Thymus (tissue), 14 donors: ENCODE measurements at places on chromosomes 1 and 21.

DNA sequence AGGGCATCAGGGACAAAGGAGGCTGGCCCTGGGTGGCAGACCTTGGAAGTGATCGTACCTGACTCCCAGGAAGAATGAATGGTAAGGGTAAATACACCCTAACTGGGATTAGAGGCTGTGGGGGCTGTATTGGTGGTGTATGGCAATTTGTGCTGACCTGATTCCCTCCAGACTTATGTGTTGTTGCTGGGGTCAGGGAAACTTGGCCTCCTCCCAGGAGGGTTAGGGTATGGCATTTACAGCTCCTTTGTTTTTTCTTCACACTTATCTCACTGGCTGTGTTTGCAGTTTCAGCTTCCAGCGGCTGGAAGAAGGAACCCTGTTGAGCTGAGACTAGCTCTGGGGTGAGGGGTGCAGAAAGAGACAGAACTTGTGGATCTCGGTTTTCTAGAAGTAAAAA lies 8.2 kb downstream of the VANGL1 start:
- H3K4me3 ChIP-seq, result no peak overlapping the region
- no peaks in the 10 kb centered on the region for H3K27me3 ChIP-seq
- H3K4me1 ChIP-seq, result peaks cover 60% of the 10 kb centered on the region
- H3K27ac ChIP-seq, result no peak overlapping the region

- H3K27ac ChIP-seq, result no peak overlapping the region
- no peaks in the 10 kb centered on the region for H3K36me3 ChIP-seq
- peaks cover 3% of the 10 kb centered on the region for H3K4me1 ChIP-seq
- peak overlapping the region; percentile 43 for H3K4me3 ChIP-seq
- H3K27me3 ChIP-seq, result peaks cover 15% of the 10 kb centered on the region
These were observed 897 bp downstream of the CYYR1 start for GRCh38 chr21:26572076-26572701.

GRCh38 chr1:89530444-89531089 lies 5.9 kb downstream of the LRRC8B start:
- DNase-seq, result no peak
- no peaks in the 10 kb centered on the region for H3K27me3 ChIP-seq
- H3K27ac ChIP-seq, result no peak overlapping the region
- H3K4me3 ChIP-seq, result no peak overlapping the region
- no peaks in the 10 kb centered on the region for H3K4me1 ChIP-seq

DNA sequence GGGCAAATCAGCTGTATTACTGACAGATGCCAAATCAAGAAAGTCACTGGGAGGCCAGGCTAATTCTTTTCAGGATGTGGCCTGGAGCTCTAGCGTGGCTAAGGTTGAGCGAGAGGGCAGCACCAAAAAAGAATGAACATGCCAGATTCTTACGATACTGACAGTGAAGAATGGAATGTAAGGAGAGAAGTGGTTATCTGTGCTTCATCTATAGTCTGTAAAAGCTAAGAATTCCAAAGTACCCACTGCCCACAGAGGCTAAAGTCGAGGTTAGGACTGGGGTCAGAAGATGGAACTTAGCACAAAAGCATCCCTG lies 32.7 kb downstream of the TFAP2E start:
- no peaks in the 10 kb centered on the region for H3K4me1 ChIP-seq
- H3K27ac ChIP-seq, result no peak overlapping the region
- H3K4me3 ChIP-seq, result no peak overlapping the region
- H3K27me3 ChIP-seq, result no peaks in the 10 kb centered on the region
- H3K36me3 ChIP-seq, result peaks cover 42% of the 10 kb centered on the region

DNA sequence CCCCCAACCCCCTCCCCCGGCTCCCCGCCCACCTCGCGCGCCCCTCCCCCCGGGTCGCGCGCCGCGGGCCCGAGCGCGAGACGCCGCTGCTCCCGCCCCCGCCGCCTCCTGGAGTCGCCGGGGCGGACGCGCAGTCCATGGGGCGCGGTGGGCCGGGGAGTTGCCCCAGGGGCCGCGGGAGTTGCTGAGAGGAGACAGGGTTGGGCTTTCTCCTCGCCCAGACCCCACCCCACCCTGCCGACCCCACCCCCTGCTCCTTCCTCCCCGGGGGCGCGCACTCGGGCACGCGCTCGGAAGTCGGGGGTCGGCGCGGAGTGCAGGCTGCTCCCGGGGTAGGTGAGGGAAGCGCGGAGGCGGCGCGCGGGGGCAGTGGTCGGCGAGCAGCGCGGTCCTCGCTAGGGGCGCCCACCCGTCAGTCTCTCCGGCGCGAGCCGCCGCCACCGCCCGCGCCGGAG lies at the start of gene LAMC1:
Gene LAMC1 (plus strand): TSS at position 275 of the 455 bp plus-strand sequence. CDS start 297 bp downstream, outside the sequence.
- H3K36me3 ChIP-seq, result no peaks in the 10 kb centered on the region
- peak within 1 kb of the TSS; percentile 39 for H3K4me3 ChIP-seq
- peak within 1 kb of the TSS; percentile 60 for H3K27ac ChIP-seq
- peak; percentile 30 for DNase-seq
- H3K4me1 ChIP-seq, result peaks cover 8% of the 10 kb centered on the region

GRCh38 chr1:22494943-22495579 lies 43.4 kb downstream of the ZBTB40 start:
- H3K27me3 ChIP-seq, result no peaks in the 10 kb centered on the region
- H3K36me3 ChIP-seq, result peaks cover 15% of the 10 kb centered on the region
- no peaks in the 10 kb centered on the region for H3K4me1 ChIP-seq
- no peak for DNase-seq
- H3K4me3 ChIP-seq, result no peak overlapping the region

- no peak for DNase-seq
- no peaks in the 10 kb centered on the region for H3K27me3 ChIP-seq
- no peak overlapping the region for H3K4me3 ChIP-seq
- H3K4me1 ChIP-seq, result no peaks in the 10 kb centered on the region
- no peak overlapping the region for H3K27ac ChIP-seq
- no peaks in the 10 kb centered on the region for H3K36me3 ChIP-seq
These were observed 27.9 kb downstream of the CASZ1 start for GRCh38 chr1:10768552-10768951.

GRCh38 chr1:16129316-16129715 lies 26.6 kb downstream of the EPHA2 start:
- no peaks in the 10 kb centered on the region for H3K4me1 ChIP-seq
- no peaks in the 10 kb centered on the region for H3K27me3 ChIP-seq
- H3K4me3 ChIP-seq, result no peak overlapping the region
- DNase-seq, result no peak

DNA sequence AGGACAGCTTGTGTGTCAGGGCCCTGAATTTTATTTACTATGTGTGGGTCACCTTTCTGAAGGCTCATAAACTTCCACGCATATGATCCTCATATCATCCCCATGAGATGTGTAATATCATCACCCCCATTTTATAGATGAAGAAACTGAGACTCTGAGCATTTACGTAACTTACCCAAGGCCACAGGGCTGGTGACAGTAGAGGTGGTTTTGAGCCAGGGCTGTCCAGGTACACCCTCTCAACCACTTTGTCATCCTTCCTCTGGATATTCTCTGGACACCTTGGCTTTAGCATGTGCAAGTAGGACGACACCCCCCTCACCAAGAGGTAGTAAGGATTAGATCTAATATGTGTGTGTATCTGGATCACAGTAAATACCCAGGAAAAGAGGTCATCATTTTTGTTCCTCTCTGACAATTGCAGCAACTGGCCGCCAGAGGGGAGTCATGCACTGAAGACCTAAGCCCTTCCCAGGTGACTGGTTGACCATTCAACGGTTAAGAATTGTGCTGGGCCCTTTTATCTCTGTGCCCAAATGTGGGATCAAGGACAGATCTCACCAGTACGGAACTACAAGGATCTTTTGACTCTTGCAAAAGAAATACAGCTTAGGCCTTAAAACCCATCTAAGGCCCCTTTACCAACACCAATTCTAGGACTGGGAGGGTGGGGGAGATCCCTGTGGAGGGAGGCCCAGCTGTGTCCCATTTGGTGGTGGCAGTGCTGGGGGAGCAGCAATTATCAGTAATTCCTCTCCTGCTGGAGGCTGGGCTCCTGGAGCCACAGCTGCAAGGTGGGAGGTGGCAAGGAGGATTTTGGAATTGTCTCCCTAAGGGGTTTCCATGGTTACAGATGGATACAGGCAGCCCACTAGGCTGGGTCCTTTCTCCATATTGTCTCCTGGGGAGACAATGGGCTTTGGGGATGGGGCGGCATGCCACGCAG lies 13.7 kb upstream of the E2F2 start:
- H3K4me1 ChIP-seq, result peaks cover 17% of the 10 kb centered on the region
- peak; percentile 76 for DNase-seq
- H3K36me3 ChIP-seq, result no peaks in the 10 kb centered on the region
- H3K27ac ChIP-seq, result no peak overlapping the region

DNA sequence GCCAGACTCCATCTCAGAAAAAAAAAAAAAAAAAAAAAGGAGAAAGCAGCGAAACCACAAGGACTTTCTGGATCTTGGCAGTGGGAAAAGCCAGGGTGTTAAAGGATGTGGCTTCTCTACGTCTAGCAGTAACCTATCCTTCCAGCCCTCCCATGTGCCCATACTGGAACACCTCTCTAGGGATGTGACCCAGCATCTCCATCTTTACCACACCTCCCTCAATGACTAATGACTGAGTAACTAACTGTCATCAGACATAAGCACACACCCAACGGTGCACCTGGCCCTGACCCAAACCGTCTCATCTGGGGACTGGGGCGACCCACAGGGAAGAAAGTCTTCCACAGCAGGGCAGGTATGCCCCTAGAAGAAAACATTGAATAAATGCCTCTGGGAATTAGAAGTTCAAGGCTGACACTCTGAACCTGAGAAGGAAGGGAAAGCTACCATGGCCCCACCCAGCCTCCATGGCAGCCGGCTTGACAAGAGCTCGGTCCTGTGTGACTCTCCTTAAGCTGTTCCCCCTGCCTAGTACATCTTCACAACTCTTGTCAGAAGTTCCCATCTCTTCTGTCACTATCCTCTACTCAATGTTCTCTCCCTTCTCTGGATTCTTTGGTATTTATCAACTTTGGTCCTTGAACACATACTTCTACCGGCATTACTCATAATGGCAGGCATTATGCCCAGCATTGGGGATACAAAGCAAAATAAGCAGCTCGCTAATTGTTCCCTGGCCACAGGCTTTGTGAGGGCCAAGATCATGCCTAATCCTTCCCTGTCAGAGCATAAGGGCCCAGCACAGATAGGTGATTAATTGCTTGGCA lies 14.8 kb upstream of the PAQR6 start:
- H3K27me3 ChIP-seq, result no peaks in the 10 kb centered on the region
- peaks cover 95% of the 10 kb centered on the region for H3K36me3 ChIP-seq
- H3K27ac ChIP-seq, result no peak overlapping the region
- no peak for DNase-seq
- H3K4me3 ChIP-seq, result no peak overlapping the region
- peaks cover 4% of the 10 kb centered on the region for H3K4me1 ChIP-seq

DNA sequence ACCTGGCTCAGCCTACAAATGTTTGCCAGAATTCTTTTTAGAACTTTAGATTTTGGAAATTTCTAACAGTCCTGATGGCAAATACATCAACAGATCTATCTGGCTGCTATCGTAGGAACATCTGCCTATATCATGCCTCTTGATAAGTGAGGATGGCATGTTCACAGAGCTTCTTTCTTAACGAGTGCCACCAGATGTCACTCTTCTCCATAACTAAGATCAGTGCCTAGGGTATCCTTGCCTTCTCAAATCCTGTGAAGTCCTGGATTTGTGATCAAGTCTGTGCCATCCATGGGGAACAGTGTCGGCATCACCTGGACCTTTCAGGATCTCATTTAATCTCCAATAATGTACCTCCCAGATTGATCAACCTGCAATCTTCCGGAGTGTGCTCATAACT lies 36.5 kb upstream of the CD5L start:
- H3K27ac ChIP-seq, result no peak overlapping the region
- DNase-seq, result peak; percentile 31
- H3K36me3 ChIP-seq, result no peaks in the 10 kb centered on the region
- no peaks in the 10 kb centered on the region for H3K27me3 ChIP-seq
- H3K4me3 ChIP-seq, result no peak overlapping the region
- H3K4me1 ChIP-seq, result no peaks in the 10 kb centered on the region

GRCh38 chr1:99271249-99271648 lies 7.0 kb downstream of the PLPPR4 start:
- H3K4me3 ChIP-seq, result no peak overlapping the region
- H3K27ac ChIP-seq, result no peak overlapping the region
- DNase-seq, result no peak
- no peaks in the 10 kb centered on the region for H3K27me3 ChIP-seq

GRCh38 chr1:6594977-6595740 lies 7.5 kb downstream of the KLHL21 start:
- H3K4me1 ChIP-seq, result peaks cover 19% of the 10 kb centered on the region
- no peak overlapping the region for H3K27ac ChIP-seq
- peaks cover 68% of the 10 kb centered on the region for H3K36me3 ChIP-seq
- no peaks in the 10 kb centered on the region for H3K27me3 ChIP-seq

DNA sequence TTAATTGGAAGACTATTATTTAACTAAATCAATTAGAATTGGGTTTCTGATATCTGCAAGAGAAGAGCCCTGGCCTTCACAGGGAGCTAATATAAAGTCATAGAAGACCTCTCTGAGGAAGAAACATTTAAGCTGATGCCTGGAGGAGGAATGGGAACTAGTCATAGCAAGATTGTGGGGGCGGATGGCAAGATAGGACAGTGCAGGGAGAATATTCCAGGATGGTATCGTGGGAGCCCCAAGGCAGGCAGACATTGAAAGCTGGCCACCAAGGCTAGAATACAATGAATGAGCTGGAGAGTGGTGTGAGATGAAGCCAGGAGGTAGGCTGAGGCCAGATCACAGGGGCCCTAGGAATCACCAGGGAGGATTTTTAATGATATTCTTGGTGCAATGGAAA lies 20.8 kb upstream of the MYSM1 start:
- no peaks in the 10 kb centered on the region for H3K36me3 ChIP-seq
- no peak for DNase-seq
- H3K4me1 ChIP-seq, result peaks cover 3% of the 10 kb centered on the region
- no peak overlapping the region for H3K4me3 ChIP-seq

GRCh38 chr21:30714456-30714855 lies 4.1 kb downstream of the KRTAP21-3 start:
- H3K4me1 ChIP-seq, result no peaks in the 10 kb centered on the region
- H3K36me3 ChIP-seq, result no peaks in the 10 kb centered on the region
- no peak for DNase-seq
- H3K27ac ChIP-seq, result no peak overlapping the region
- H3K4me3 ChIP-seq, result no peak overlapping the region

- no peak overlapping the region for H3K27ac ChIP-seq
- no peak overlapping the region for H3K4me3 ChIP-seq
- no peaks in the 10 kb centered on the region for H3K36me3 ChIP-seq
- no peak for DNase-seq
These were observed 162.7 kb upstream of the COL6A1 start for GRCh38 chr21:45818904-45819285.

DNA sequence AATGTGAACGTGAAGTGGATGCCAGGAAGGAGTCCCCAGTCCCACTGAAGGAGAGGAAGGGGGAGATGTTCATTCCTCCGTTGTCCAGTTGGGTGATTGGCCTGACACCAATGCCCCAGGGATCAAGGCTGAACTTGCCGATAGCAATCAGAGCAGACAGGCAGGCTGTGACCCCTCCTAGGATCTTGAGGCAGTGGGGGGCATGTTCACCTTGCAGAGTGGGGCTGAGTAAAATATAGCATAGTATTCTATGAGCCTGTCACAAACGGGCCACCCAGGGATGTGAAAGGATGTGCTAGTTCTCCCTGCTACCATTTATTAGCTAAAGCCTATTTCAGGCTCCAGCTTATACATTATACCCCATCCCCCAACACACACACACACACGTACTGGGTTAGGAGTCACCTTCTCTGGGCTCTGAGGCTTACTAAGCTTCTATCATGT lies 80.7 kb upstream of the CD34 start:
- H3K4me3 ChIP-seq, result no peak overlapping the region
- no peaks in the 10 kb centered on the region for H3K36me3 ChIP-seq
- no peak overlapping the region for H3K27ac ChIP-seq
- H3K27me3 ChIP-seq, result no peaks in the 10 kb centered on the region
- no peak for DNase-seq
